ENCODE measurements at places on chromosomes 5 and 9.

DNA sequence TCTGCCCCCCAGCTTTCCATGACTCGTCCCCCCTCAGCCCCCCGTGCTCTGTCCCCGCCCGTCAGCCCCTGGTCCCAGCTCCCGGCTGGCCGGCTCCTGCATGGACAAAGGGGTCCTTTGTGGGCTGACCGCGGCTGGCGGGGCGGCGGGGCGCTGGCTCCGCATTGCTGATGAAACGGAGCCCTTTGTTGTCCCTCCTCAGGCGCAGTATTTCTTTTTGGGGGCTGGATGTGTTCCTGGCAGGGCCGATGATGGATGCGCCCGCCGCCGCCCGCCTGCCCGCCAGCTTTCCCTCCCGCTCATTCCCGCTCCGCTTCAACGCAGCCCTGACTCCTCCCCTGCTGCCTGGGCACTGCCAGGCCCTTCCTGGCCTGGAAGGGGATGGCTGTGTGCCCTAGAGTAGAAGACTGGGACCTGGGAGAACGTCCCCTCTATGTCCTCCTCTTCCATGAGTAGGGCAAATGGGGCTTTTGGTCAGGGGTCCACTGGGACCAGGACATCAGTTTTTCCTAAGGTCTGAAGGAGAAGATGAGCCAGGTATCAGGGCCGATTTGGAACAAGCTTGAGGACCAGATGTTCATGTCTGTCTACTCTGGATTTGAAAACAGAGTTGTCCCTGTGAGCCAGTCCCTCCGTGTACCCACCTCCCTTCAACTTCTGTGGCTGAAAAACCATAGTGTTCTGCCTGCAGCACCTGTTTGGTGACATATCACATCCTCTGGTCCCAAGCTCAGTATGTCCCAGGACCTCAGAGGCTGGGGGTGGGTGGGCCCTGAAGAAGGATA is 29.0 kb downstream of the CXXC5 start:
- no peak for DNase-seq

- DNase-seq = no peak
Observed at GRCh38 chr9:17930071-17930470, 351.2 kb downstream of the SH3GL2 start.

DNA sequence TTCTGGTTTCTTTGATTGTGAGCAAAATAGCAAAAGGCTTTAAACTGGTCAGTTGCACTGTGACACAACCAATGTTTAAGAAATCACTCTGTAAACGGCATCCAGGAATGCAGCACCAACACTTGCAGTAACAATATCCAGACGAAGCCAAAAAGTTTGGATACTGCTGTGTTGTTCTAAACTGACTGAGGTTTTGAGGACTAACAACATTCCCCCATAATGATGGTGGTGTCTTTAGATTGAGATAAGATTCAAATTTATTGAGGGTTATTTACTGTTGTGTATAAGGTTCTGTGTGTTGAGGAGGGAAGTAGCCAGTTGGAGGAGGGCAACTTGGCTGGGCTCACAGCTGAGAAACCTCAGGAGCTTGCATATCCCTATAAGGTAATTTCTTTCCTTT is 353.6 kb downstream of the BNC2 start:
- DNase-seq = no peak

DNA sequence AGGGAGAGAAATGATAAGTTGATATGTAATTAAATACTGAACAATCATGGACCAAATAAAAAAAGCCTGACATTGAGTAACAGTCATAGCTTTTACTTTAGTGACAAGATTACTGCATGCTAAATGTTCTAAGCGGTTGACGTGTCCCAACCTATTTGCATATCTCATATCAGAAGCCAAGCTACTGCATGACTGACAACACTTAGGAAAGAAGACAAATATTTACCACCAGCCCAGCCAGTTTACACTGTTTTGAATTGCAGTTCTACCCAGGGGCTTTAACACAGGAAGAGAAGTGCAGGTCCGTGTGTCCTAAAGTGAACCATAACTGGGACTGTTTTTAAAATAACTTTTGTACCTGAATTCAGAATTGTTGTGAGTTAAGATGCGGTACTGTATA is 219.9 kb downstream of the PRDM9 start:
- no peak for DNase-seq

DNA sequence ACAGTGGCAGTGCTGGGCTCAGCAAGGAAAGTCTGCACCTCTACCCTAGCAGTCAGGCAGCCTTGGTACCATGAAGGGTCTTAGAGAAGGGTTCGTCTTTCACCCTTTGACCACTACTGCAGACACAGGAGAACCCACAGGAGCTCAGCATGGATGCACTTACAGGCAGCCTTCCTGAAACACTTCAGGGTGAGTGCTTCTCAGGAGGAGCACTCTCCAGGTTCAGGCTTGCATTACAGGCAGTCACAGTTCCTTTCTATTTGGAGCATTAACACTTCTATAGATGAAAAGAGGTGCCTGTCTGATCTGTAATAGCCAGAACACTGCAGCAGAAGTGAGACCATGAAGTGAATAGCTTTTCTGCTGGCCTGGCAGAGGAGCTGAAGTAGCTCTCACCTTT is 8.7 kb upstream of the CYLC2 start:
- DNase-seq = no peak

DNA sequence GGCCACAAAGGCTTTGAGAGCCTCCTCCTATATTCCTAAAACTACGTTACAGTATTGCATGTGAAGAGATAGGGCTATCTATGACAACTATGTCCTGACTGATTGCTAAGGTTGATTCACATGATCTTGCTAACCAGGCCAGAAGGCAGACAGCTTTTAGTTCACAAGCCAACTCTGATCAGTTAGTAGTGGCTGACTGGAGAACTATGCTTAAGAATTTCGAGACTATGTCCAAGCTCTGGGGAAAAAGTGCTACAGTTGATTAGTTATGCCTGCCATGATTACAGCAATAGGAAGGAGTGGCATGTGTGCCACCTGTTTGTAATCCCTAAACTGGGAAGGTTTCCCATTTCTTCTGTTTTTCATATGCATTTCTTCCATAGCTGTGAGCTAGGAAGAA is 223.4 kb downstream of the DOCK8 start:
- DNase-seq = no peak

DNA sequence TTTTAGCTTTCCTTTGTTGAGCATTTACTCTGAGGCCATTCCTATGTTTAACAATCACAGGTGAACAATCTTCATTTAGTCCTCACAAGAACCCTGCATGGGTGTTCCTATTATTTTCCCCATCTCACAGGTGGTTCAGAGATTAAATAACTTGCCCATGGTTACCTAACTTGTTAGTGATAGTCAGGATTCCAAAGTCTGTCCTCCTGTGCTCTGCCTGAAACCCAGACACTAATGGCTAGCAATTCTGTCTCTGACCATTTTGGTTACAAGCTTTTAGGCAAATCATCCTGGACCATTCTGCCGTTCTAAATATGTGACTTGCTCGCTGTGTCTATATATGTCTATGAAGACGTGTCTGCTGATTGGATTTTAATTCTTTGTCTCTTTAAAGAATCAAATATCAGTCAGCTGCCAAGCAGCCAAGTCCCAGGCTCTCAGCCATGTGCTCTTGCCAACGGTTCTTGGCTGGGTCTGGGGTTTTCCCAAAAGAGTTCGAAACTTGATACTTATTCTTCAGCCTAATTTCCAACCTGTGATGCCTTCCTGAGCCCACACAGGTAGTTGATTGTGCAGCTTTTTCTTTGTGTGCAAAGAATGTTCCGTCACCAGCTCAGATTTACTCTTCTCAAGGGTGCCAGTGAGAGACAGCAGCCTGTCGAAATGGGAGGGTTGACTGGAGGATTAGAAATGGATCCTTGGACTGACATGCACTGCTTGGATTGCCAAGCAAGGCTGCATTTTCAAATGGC is 121.7 kb downstream of the NREP start:
- no peak for DNase-seq

DNA sequence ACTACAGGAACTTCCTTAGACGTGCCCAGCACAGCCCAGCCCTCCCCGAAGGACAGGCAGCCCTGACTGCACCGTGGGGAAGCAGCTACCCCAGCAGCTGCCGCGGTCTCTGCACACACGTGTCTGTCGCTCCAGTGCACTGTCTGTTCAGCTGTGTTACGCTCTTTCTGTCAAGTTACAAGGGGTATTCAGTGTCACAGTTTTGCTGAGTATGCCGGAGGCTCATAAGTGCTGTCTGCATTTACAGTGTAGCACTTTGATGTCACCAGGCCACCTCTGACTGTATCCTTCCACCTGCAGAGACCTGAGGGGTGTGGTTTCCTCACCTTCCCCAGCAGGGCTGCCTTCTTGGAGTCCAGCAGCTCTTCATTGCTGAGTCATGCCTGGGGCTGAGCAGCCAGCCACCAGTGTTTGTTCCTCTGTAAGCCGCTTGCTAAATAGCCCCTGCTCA is 126.8 kb downstream of the EHMT1 start:
- DNase-seq = no peak

DNA sequence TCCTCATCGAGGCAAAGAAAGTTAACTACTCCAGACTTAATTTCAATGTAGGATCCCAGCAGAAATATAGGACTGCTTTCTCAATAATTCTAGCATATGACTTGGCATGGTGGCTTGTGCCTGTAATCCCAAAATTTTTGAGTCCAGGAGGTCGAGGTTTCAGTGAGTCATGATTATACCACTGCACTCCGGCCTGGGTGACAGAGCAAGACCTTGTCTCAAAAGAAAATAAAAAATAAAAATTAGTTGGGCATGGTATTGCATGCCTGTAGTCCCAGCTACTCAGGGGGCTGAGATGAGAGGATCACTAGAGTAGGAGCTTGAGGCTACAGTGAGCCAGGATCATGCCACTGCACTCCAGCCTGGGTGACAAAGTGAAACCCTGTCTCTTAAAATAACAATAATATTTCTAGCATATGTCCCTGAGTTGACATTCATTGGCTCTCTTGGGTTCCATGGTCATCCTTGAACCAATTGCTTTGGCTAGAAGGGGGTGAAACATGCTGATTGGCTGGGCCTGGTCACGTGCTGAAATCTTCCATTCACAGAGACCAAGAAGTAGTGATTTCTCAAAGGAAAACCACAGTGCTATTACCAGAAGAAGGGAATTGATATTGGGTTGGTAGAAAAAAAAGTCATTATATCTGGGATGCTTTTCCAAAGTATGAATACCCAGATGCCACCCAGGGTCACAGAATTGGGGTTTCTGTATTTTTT is 31.6 kb upstream of the GARNL3 start:
- no peak for DNase-seq

- no peak for DNase-seq
Observed at GRCh38 chr9:13750639-13751038, 471.1 kb upstream of the MPDZ start.

DNA sequence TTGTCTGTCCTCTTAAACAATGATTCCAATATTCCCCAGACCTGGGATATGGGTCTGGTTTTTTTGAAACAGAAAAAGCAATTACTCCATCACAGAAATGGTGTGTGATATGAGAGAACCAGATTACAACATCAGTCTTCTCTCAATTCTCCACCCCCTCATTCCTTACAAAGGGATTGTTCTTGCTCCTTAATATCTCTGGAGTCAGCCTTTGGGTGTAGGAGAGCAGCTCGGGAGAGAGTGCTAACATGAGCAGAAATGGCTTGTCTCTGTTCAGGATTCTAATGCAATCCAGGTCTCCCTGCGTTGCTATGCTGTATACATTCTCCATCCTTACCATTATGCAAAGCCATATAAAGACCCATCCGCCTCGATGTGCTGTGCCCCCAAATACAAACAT is 32.7 kb downstream of the ZFAND5 start:
- no peak for DNase-seq

- no peak for DNase-seq
Observed at GRCh38 chr5:78634634-78635033, 13.9 kb downstream of the LHFPL2 start.

GRCh38 chr9:92668746-92669526 is 995 bp downstream of the IPPK start:
- DNase-seq = peak; percentile 63

GRCh38 chr5:179165421-179166170 is 105.4 kb downstream of the ZNF354C start:
- DNase-seq = no peak

- no peak for DNase-seq
Observed at GRCh38 chr5:173236531-173237142, 1.6 kb upstream of the NKX2-5 start.

GRCh38 chr9:127835991-127836516 is 18.4 kb downstream of the ENG start:
- DNase-seq = peak; percentile 34

- peak; percentile 28 for DNase-seq
Observed at GRCh38 chr5:73454379-73455036, 5.9 kb upstream of the FOXD1 start.

DNA sequence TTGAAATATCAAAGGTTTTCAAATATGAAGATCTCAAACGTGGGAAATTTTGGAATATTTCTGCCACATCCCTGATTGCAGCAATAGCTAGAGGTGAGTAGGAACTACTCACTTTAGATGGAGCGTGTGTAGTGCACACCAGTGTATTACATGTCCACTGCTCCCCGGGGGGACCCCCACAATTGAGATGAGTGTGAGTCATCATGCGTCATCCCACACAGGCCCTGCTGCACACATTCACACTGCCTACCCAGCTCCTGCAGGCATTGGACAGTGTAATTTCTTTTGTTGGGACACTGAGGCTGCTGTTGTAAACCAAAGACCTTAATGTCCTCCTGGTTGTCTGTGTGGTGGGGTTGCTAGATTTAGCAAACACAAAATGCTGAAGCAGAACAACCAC is 280.0 kb downstream of the GAS1 start:
- no peak for DNase-seq

GRCh38 chr5:16465544-16466432 is at the start of gene ZNF622:
ZNF622 (minus strand) TSS chr5:16465800; CDS start chr5:16465665, 135 bp downstream.
- DNase-seq = peak; percentile 88

GRCh38 chr5:150751096-150751891 is 7.5 kb downstream of the DCTN4 start:
- DNase-seq = no peak

- DNase-seq = no peak
Observed at GRCh38 chr9:128553728-128554127, 1.3 kb downstream of the SPTAN1 start.

- DNase-seq = no peak
Observed at GRCh38 chr9:97845130-97845529, 7.9 kb upstream of the FOXE1 start.

- no peak for DNase-seq
Observed at GRCh38 chr5:21424907-21425306, 1428.2 kb downstream of the CDH12 start.
